Activated CD4-positive, alpha-beta T cell treated with anti-CD3 and anti-CD28 coated beads for 1 hour (primary cell): ENCODE measurements at places on chromosomes 12 and 14.

DNA sequence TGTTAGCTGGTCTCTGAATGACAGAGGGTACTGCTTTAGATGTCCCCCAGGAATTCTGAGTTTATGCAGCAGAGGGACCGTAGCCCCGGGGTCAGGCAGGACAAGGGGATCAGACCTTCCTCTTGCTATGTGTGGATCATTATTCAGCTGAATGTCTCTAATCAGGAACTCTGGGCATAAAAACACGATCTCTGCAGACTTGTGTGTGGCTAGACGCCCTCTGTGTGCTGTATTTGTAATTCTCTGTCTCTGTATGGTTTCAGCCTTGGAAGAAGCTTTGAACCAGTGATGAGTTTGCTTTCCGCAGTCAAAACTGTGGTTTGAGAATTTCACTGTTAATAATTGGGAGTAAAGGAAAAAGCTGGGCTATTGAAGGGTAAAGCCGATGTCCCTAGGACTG lies 125.3 kb downstream of the ETV6 start:
- DNase-seq: no peak

GRCh38 chr14:37901978-37902377 lies 305.7 kb upstream of the SSTR1 start:
- no peak for DNase-seq

DNA sequence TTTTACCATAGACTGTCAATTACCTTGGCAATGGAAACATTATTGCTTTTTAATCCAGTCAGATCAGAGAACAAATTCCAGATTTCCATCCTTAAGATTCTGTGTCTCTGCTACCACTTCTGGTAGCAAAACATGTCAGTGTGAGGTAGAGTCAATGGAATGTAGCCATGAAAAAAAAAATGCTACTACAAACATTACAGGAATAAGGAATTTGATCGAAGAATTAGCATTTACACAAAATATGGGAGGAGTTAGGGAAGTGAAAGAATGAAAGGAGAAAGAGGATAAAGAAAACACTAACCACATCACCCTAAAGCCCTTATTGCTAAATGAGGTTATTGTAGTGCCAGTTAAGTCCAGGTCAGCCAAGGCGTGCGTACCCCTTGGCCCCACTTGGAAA lies 9.2 kb downstream of the MED21 start:
- DNase-seq: no peak

DNA sequence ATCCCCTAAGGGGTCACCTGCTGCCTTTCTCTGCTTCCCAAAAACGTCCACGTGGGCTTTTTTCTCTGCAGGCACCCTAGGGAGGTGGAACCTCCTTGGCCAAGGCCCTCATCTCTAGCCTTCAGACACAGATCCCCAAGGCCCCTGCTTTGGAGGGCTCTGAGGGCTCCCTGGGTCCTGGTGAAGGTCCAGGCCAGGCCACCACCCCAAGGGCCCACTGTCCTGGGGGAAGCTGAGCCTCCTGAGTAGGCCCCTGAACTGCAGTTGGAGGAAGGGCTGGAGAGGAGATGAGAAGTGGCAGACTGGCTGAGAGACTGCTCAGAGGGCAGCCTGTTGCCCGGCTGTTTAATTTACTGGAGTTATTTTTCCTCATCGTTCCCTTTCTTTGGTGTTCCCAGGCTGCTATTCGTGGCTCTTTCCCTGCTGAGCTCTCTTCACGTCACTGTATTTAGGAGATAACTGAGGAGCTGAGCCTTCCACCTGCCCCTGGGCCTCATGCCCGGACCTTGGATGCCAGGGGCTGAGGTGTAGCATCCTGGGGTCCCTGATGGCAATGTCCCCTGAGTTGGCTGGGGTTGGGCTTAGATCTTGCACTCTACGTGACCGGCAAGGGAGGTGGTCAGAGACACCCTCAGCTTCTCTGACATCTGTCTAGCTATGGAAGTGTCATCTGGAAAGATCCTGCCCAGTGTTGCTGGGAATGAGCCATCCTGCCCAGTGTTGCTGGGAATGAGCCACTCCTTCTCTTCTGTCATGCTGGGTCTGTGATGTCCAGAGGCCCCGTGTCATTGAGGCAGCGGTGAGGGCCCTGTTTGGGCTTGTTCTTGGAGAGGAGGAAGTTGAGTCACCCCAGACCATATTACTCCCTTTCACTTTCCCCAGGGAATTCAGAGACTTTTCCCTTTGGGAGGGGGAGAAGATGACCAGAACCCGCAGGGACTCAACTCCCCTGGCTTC lies 139.8 kb downstream of the TSPAN9 start:
- no peak for DNase-seq
